ENCODE measurements at places on chromosomes 4 and X.

- DNase-seq, result no peak
Measured at GRCh38 chrX:122866532-122866931, 317.5 kb upstream of the GRIA3 start.

DNA sequence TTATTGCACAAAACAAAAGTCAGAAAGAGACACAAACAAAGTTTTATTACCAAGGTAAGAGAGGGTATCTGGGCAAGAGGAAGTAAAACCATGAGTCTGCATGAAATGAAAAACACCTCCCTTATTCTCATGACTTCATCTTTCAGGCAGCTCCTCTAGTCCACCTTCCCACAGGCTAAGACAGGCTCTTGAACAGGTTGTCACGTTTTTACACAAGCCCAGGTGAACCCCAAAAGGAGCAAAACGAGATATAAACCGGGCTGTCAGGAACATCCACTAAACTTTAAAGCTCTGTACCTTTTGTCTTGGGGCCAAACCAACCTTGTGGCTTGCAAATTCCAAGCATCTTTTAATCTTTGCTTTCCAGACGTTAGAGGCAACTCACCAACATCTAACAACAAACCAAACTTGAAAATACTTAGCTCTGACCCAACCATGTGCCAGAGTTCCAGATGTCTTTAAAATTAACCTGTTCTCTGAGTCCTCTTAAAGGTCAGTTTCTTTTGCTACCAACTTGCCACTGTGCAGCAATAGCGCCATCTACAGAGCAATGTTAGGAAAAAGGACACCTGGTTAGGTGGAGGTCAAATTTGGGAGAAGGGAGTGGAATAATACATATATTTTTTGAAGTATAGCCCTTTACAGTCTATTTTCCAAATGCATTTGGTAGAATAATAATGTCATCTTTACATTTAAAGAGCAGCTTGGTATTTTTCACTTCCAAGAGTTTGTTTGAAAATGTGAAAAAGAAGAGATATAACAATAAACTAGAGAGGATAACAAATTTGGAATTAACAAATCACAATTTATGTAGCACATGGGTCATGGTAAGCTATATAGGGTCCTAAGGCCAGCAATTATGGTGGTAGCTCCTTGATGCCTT, 73.1 kb downstream of the QRFPR start:
- no peak for DNase-seq

GRCh38 chr4:186554914-186555827, at the start of gene MTNR1A:
MTNR1A (minus strand) TSS chr4:186555567; CDS start chr4:186555365, 202 bp downstream.
- DNase-seq, result no peak

DNA sequence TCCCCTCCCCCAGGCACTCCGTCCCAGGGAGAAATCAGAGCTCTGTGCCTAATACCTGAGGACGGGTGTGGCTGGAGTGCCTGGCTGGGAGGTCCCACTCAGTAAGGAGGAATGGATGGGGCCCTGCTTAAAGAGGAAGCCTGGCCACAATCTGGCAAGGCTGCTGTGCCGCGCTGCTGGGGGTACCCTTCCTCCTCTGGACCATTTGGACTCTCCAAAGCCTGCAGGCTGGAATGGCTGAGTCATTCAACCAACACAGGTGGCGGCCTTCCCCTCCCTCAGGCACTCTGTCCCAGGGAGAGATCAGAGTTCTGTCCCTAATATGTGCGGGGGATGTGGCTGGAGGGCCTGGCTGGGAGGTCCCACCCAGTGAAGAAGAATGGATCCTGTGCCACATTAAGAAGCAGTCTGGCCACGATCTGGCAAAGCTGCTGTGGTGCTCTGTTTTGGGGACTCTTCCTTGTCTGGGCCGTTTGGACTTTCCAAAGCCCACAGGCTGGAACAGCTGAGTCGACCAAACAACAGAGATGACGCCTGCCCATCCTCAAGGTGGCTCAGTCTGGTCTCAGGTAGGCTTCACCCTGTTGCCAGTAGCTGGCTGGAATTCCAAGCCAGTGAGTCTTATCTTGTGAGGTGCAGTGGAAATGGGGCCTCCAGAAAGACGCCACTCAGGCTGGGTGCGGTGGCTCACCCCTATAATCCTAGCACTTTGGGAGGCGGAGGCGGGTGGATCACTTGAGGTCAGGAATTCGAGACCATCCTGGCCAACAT, 127.3 kb upstream of the HUWE1 start:
- no peak for DNase-seq

- DNase-seq, result no peak
Measured at GRCh38 chrX:154374313-154375155, at the start of gene FLNA. FLNA (minus strand) TSS chrX:154374634; CDS start chrX:154371245, 3,389 bp downstream.

DNA sequence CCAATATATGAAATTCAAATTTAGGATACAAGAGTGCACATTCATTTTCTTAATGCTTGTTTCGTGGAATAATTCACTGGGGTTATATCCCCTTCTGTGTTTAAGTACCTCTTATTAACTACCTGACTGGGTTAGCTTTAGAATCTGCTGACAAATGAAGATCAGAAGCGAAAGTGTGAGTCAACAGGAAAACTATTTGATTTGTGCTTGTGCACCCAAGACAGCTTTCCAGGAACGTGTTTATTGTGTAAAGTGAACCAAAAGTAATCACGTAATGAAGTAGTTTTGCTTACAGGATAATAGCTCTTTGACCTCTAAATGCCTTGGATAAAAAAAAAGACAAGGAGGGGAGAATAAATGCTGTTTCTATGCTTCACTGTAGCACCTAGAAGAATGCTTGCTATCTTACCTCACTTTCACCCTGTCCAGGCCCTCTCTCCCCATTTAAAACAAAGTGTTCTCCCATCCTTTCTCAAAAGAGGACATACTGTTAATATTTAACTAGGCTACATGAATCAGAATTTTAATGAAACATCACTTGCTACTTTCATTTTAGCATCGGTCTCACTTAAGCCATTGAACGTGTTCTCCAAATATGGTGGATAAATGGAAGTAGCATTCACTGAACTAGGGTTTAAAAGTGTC, 141.9 kb downstream of the THOC2 start:
- DNase-seq, result no peak

- DNase-seq, result no peak
Measured at GRCh38 chrX:38249965-38250364, 29.3 kb upstream of the SRPX start.

- DNase-seq, result no peak
Measured at GRCh38 chr4:61628727-61629126, 428.6 kb downstream of the ADGRL3 start.

DNA sequence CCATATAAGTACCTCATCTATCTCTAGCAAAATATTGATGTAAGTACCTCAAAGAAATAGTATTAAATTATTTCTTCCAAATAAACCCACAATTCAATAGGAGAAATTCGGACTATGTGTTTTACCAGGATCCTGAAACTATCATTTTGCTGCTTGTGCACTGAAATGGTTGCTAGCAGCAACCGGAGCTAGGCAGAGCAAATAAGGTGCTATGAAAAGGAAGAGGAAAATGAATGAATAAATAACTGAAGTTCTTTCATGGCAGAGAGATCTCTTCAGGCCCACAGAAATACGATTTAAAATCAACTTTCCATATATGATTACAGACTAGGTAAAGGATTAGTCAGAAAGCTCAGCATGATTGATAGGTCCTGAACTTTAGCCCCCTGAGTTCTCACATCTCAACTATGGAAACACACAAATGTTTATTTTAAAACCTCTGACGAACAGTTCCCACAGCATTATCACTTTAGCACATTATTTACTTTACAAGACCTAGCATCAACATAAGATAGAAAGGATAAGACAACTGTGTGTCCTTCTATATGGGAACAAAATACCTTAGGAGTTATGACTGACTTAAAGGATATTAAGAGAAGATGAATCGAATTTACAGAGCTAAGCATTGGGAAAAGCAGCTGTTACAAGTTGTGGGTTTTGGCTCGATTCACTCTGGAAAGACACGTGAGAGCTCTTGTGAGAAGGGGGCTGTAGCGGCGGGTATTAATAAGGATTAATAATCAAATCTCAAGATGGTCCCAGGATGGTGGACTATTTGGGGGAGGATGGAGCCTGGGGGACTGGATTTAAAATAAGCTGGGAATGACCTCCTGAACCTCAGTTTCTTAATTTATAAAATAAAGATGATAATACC, 104.3 kb downstream of the CORIN start:
- no peak for DNase-seq

DNA sequence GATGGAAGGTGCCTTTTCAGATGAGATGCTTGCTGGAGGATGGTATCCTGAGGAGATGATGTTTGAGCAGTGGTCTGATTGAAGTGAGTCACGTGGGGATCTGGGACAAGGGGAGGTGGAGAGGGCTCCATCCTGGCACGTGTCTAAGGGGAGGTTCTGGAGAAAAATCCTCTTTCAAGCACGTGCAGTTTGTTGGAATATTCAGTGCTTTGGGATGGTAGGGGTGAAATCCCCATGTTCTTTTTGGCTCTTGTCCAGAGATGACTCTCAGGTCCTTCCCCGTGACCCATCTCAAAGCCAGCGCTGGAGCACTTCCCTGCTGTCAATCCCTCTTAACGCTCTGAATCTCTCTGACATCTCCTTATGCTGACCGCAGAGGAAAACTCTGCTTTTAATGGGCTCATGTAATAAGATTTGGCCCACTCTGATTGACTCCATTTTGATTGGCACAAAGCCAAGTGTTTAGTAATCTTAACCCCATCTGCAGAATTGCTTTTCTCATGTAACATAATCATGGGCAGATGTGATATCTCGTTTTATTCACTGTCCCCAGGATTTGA, 10.8 kb upstream of the KLKB1 start:
- no peak for DNase-seq

DNA sequence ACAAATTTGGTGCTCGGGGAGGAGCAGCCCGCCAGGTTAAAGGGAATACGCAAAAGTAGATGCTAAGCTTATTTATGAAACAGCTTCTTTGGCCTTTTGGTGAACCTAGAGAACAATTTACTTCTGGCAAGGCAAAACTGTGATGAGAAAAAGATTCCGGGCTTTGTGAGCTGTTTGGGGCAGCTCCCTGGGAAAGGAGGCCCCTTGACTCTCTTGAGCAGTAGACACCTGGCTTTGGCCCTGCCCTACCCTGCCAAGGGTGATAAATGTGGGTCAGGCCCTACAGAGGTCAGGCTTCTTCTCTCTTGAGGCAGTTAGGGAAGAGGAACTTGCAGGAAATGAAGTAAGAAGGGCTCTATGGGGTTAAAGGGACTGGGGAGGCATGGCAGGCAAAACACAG, 509.6 kb downstream of the MID1IP1 start:
- DNase-seq, result no peak

DNA sequence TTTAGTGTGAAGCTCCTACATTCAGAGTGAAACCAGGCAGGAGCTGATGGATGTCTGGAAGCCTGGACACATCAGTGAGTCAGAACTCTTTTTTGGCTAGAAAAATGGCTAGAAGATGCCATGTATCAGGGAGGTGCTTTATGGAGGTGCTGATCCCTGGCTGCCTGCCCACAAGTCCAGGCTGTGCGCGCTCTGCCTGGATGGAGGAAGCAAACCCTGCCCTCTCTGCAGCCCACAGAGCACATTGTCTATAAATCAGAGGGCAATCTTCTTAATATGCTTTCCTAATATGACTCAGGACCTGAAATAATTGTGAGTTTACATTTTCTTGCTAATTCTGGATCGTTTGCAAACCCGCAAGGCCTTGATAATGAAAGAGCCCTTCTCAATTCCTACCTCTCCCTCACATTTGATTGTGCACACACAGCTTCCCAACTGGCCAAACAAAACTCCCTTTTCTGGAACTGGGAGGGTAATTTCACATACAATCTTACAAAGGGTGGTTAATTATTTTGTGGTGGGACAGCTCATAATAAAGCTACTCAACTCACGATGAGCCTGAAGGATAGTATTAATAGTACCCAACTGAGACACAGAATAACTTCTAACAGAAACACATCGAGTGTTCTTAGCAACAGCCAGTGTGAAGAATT, 11.7 kb downstream of the MFAP3L start:
- DNase-seq, result no peak

DNA sequence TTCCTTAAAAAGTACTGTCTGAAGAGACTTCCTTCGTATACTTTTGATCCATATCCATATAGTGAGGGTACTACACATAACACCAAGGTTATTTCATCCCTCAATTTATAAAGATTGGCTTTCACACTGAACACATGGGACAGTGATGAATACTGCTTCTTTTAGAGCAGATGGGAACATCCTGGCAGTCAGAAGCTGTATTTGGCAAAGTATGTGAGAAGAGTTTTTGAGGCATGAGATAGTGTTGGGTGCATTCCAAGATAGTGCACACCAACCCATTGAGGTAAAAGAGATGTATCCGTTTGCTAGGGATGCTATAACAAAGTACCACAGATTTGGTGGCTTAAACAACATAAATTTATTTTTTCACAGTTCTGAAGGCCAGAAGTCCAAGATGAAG, 141.1 kb downstream of the MOSPD2 start:
- no peak for DNase-seq

GRCh38 chr4:2061186-2062131, 2.3 kb downstream of the NAT8L start:
- DNase-seq, result no peak

DNA sequence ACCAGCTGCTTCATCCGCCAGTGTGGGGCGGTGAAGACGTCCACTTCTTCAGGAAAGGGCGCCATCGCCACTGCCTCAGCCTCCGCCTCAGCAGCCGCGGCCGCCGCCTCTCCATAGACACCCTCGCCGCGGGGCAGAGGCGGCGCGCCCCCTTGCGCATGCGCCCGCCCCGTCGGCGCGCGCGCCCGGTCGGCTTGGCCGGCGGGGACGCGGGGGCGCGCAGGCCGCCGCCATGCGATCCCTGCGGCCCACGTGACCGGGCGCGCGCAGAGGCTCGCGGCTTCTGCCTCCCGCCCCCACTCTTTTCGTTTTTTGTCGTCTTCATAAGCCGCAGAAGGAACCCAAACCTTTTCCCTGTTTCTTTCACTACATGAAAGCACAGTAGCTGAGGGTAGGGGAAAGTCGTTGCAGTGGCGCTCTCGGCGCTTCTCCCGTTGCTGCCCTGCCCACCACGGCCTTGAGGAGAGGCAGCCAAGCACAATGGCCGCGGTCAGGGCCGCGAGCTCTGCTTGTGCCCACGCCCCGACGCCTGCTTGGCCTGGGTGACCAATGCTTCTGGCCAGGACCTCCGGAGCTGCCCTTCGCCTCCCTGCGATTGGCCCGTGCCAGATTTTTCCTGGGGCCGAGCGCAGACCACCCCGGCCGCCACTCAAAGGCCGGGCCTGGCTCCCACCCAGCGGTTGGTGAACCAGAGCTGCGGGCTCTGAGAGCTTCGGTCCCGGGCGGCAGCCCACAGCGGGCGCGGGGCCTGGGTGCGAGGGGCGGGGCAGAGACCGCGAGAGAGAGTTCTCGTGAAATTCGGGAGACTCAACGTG, at the start of gene FBXL5:
TSS of gene FBXL5 (minus strand) at position 135 of the 815 bp plus-strand sequence. CDS start at position 65, 70 bp downstream.
- peak; percentile 64 for DNase-seq

DNA sequence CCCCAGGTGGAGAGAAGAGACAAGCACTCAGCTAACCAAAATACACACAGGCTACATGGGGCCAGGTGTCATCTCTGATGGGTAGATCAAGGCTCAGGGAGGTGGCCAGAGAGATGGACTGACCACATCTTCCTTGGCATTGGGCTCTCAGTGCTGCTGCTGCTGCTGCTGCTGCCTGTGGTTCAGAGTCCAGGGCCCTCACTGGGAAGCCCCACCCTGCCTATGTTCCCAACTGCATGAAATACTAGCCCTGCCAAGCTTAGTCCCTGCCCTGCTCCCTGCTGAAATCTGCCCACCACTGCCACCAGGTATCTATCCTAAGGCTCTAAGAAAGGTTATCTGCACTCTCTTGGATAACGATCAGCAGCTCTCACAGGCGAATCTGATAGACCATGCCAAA, 118.7 kb downstream of the EFHC2 start:
- DNase-seq, result no peak

- peak; percentile 9 for DNase-seq
Measured at GRCh38 chrX:132023896-132024386, 839 bp downstream of the STK26 start.

- DNase-seq, result no peak
Measured at GRCh38 chr4:125200556-125200955, 114.2 kb upstream of the FAT4 start.

- no peak for DNase-seq
Measured at GRCh38 chrX:101108284-101108683, 10.3 kb downstream of the CENPI start.

Measured in stimulated activated CD8-positive, alpha-beta memory T cell treated with anti-CD3 and anti-CD28 coated beads, Interleukin-2, amount 100 ng/mL, for 1 hour (primary cell).